ENCODE measurements at places on chromosomes 5 and 9.

DNA sequence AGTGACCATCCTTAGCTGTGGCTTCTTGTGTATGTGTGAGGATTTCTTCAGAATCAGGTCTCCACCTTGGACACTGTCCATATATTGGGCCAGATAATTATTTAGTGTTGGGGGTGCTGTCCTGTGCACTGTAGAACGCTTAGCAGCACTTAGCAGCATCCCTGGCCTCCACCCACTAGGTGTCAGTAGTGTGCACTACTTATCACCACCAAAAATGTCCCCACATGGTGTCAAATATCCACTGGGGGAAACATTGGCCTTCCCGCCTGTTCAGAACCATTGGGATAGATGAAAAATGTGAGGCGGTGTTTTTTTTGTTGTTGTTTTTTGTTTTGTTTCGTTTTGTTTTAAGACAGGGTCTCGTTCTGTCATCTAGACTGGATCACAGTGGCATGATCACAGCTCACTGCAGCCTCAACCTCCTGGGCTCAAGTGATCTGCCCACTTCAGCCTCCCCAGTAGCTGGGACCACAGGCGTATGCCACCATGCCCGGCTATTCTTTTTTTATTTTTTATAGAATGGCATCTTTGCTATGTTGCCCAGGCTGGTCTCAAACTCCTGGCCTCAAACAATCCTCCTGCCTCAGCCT is 67.7 kb downstream of the TENT4A start:
- DNase-seq = peak; percentile 45

GRCh38 chr9:81312346-81312745 is 377.0 kb downstream of the TLE1 start:
- DNase-seq = no peak

GRCh38 chr9:111454751-111455150 is 29.4 kb downstream of the ECPAS start:
- DNase-seq = no peak

- no peak for DNase-seq
Measured at GRCh38 chr5:126801174-126801991, 24.4 kb downstream of the LMNB1 start.

DNA sequence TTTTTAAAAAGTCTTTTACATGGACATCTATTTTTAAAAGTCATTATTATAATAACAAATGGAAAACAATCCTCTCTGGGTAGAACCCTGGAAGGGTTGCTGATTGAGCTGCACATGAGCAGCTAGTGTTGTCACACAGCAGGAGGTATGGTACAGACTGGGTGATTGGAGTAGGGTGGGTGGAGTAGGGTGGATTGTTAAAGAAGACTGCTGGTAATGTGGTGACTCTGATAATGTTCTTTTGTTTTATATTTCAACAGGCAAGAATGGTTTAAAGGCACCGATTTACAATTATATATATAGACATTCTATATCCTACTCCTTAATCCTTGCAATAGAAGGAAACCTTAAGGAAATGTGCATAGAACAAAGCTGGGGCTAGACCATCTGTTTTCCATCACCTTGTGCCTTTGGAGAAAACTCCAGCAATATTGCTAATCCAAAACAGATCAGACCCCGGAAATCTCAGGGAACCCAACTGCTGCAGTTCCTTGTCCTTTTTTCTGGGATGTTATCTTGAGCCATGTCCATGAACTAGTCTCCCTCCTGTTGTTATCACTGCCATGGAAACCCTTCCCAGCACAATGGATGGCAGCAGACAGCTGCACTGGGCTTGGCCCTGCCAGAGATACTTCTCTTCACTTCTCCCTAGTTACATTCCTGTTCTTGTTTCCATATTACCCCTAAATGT is 129.7 kb downstream of the YIPF5 start:
- DNase-seq = no peak

DNA sequence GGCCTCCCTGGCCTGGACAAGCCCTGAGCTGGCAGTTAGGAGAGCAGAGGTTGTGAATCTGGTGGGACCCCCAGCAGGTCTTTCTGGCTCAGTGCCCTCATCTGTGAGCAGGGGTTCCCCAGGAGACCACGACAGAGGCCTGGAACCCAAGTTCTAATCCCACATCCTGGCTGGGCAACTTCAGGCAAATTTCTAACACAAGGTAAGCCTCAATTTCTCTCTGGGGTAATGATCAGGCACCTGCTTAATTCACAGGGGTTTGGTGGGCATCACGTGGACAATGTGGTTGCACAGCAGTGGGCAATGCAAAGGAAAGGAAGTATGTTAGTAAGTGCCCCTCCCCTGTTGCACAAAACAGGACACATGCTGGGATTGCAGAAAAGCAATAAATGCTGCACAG is 1.9 kb upstream of the KCNIP1 start:
- DNase-seq = no peak

GRCh38 chr5:151870820-151871219 is 53.8 kb downstream of the GLRA1 start:
- peak; percentile 4 for DNase-seq

DNA sequence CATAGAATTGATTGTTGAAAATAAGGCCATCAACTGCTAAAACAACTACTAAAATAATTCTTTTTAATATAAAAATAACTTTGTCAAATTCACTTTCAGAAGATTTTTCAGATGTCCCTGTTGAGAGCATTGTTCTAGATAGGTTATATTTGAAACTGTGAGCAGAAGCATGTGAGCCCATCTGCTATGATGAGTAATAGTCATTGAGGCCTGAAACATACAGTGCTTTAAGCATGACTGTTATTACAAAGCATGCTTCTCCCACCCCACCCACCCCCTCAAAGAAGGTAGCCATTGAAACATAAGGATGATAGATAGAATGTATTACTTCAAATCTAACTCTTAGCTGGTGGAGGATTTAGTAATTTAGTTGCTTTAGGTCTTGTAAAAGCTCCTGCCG is 86.0 kb downstream of the UHRF2 start:
- DNase-seq = no peak

- no peak for DNase-seq
Measured at GRCh38 chr5:107502676-107503060, 168.1 kb downstream of the EFNA5 start.

GRCh38 chr9:8857068-8857925 is 1057.7 kb upstream of the DMAC1 start:
- no peak for DNase-seq

GRCh38 chr9:108672475-108673190 is 183.2 kb downstream of the ACTL7B start:
- no peak for DNase-seq

- DNase-seq = no peak
Measured at GRCh38 chr5:147415651-147416050, 94.2 kb downstream of the DPYSL3 start.

GRCh38 chr5:3122985-3123762 is 371.7 kb upstream of the IRX2 start:
- no peak for DNase-seq

GRCh38 chr9:110309681-110310080 is 28.0 kb downstream of the TXNDC8 start:
- no peak for DNase-seq

DNA sequence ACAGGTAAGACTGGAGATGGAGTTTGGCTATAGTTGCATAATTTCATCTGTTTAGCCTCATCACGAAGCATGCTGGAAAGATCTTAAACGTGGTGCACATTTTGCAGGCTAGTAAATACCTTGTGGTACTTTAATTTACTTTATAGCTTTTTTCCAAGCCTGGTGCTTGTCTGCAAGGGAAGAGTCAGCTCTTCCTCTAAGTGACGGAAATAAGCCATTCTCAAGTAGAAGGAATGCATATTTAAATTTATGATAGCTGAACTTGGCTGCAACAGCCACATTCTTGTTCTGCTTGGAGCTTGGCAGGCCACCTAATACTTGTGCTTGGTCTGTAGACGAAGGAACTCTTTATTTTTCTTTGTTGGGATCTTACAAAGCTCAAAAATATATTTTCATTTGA is 188.0 kb upstream of the PIK3R1 start:
- no peak for DNase-seq

GRCh38 chr9:106376689-106377088 is 486.3 kb upstream of the ZNF462 start:
- DNase-seq = peak; percentile 8

GRCh38 chr5:35302544-35302943 is 72.3 kb upstream of the PRLR start:
- no peak for DNase-seq

DNA sequence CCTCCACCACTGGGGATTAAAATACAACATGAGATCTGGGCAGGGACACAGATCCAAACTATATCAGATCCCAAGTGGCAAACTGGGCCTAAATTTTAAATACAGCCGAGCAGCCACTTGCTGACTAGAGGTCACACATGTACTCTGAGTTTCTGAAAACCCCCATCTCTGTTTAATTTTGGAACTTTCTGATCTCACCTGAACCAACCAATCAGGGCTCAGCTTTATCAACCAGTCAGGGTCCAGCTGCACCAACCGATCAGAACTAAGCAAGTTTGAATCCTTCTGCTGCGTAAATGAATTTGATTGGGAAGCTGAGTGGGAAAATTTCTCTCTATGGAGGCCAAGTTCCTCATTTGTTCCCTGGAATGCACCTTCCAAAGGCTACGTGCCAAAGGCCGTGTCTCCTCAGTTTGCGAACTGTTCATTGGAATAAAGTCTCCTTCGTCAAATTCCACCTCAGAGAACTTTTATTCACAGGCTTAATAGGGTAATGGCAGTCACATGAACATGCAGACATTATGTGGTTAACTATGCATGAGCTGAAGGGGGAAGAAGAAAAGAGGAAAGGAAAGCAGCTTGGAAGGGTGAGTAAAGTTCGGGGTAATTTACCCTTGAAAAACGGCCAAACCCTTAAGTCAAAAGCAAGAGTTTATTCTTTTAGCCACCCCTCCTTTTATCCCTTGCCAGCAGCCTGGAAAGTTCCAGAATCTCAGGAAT is 3.7 kb downstream of the CD180 start:
- no peak for DNase-seq

DNA sequence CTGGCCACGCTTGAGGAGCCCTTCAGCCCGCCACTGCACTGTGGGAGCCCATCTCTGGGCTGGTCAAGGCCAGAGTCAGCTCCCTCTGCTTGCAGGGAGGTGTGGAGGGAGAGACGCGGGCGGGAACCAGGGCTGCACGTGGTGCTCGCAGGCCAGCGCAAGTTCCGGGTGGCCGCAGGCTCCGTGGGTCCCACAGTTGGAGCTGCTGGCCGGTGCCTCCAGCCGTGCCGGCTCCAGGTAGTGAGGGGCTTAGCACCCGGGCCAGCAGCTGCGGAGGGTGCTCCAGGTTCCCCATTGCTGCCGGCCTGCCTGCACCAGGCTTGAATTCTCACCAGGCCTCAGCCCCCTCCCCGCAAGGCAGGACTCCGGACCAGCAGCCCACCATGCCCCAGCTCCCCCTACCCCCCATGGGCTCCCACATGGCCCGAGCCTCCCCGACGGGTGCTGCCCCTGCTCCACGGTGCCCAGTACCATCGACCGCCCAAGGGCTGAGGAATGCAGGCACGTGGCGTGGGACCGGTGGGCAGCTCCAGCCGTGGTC is 192.8 kb upstream of the IZUMO3 start:
- DNase-seq = no peak

DNA sequence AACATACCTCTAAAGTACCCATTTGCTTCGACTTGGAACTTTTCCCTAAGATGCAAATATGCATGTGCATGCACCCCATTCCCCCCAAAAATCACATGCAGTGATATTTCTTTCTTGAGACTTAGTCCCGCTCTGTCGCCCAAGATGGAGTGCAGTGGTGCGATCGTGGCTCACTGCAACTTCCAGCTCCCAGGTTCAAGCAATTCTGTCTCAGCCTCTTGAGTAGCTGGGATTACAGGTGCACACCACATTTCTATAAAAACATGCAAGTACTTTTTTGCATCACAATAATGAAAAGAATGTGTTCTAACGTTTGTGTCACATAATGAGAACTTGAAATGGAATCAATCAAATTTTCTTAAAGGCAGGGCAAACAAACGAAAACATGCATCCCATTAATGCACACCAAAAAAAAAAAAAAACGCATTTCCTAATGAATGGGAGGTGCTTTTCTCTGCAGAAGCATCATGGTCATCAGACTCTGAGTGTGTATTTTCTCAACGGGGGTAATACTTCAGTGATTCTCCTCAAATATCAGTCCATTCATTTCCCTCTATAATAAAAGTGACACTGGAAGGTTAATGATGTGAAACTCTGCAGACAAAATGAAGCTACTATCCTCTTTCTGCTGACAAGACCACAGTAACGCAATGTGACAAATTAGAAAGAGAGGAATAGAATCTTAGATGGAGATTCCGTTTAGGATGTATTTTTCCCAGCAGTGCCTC is 389.4 kb downstream of the CTNND2 start:
- DNase-seq = no peak

DNA sequence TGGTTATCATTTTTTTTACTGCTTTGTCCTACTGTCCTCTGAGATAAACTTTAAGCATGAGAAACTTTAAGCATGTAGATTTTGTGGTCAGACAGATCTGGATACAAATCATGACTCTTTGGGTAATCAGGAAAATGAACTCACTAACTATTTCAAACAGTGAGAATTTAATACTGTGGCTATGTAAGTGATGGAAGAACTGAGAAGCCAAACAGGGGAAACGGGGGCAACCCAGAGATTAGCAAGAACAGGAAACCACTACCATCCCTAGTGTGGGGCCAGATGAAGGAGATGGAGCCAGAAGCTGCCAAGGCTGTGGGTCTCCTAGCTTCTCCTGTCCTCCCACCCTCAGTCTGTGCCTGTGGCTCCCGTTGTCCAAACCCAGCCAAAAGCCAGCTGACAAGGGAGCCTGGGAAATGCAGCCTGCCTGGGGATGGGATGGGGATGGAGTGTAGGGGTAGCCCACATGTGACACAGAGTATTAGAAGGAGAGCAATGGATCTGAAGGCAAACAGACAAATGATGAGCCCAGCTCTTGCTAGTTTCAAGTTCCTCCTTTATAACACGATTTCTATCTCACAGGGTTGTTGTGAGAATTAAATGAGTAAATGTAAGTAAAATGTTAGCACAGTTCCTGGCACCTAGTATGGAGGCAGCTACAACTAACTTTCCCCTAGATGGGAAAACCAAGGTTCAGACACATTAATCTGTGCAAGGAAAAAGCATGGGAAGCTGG is 27.7 kb upstream of the CDC23 start:
- peak; percentile 11 for DNase-seq

DNA sequence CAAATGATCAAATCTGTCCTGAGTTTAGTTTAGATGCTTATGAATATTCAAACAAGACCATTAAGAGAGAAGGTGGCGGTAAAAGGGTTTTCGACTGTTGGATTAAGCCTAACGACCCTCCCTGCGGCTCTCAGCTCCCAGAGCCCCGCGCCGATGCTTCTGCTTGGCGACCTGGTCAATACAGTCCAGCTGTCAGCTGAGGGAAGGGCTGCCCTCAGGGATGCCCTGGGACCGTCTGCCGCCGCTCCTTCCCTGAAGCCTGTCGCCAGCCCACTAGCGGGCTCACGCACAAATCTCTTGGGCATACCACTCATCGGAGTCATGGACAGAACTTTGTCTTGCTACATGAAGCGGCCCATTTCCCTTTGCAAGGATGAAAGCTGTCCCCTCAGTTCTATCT is 136.6 kb upstream of the RAPGEF1 start:
- DNase-seq = no peak

Data from activated CD4-positive, alpha-beta T cell treated with anti-CD3 and anti-CD28 coated beads, Interleukin-10, Interleukin-2, amounts not matched to agents 100 ng/mL and 50 ng/mL, durations not matched to agents 16 hours and 8 hours (primary cell).